ENCODE measurements at places on chromosomes 11 and 22. TPM values are rescaled to one million over a fixed set of nuclear protein-coding genes. Genes with fewer than 3 reads are reported as not detected.

C22orf31 gene
- total RNA-seq, result not detected

KCNA4 gene
- not detected for total RNA-seq

MAJIN gene
- total RNA-seq, result not detected

SLC22A12 gene
- total RNA-seq, result not detected

SYT12 gene
- not detected for total RNA-seq

UCP3 gene
- 3.3 TPM for total RNA-seq

EPS8L2 gene
- 20.2 TPM for total RNA-seq

KRTAP5-1 gene
- not detected for total RNA-seq

GRM5 gene
- total RNA-seq, result not detected

KCNJ5 gene
- not detected for total RNA-seq

DNA sequence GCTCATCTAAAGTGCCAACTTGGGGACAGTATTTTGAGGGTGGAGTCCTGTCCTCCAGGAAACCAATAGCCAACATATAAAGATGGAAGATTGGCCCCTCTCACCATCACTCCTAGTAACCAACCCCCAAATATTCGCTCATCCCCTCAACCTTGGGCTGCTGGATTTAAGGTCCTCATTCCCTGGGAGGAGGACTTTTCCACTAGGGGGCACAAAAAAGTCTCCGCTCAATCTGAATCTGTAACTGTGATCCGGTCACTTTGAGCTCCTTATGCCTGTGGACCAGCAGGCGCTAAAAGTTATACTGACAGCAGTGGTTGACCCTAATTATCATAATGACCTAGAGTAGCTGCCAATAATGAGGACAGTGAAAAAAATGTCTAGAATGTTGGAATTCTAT is 20.5 kb upstream of the CLPB start:
- DNase-seq, result no peak

GRCh38 chr11:67606093-67606491 is 644 bp upstream of the NDUFV1 start:
- no peak for DNase-seq

DNA sequence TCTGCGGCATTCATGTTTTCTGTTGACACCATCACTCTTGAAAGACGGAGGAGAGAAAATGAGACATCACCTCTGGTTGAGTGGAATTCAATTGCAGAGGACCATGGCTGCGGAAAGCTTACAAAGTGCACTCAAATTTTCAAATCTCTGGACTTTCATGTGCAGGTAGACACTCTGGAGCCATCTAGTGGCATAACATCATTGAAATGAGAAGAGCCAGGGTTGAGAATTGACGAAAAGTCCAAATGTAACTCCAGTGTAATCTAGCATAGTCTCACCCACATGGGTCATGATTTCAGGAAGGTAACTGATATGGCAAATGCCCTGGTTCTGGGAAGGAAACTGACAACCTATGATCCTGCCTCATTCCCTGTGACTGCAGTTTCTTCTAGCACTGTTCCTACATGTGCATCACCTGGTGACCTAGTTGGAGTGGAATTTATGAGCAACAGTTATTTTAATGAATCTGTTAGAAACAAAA is 687.8 kb downstream of the KCNA4 start:
- no peak for DNase-seq

DNA sequence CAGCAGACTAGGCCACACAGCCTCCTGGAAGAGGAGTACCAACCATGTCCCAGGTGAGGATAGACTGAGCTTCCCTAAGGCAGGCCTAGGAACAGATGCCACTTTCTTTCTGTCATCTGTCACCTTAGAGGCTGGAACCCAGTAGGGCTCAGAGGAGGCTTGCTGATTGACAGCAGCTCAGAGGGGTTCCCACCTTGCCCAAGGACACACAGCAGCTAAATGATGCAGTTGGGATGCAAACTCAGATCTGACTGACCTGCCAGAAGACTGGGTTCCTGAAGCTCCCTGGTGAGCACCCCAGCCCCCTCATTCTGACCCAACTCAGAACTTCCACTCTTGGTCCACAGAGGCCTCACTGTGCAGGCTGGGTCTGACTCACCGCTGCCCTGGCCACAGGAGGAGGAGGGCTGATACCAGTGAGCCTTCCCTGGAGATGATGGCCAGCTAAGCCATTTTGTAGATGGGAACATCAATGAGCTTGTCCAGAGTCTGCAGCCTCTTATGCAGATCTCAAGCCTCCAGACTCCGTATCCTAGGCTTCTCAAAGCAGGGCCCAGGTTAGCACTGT is 14.0 kb downstream of the CAPN5 start:
- no peak for DNase-seq

DNA sequence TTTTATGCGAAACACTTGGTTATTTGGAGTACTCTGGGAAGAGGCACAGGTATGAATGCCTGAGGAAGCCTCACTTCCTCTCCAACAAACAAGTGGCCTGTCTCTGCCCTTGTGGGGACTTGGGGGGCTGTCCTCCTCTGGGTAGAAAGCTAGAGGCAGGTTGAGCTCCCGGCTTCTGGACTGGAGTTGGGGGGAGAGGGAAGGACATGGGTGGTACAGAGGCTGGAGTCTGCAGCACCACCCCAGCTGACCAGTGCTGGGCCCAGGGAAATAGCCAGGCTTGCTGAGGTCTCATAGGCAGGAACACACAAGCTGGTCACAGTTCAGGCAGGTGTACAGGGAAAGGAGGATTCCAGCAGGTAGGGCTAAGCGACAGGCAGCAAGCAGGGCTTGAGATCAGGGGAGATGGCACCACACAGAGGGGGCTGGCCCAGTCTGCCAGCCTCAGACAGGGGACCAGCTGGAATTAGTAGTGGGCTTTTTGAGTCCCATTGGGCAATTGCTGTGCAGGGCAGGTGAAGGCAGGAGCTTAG is 135.3 kb upstream of the TEAD1 start:
- DNase-seq, result no peak

DNA sequence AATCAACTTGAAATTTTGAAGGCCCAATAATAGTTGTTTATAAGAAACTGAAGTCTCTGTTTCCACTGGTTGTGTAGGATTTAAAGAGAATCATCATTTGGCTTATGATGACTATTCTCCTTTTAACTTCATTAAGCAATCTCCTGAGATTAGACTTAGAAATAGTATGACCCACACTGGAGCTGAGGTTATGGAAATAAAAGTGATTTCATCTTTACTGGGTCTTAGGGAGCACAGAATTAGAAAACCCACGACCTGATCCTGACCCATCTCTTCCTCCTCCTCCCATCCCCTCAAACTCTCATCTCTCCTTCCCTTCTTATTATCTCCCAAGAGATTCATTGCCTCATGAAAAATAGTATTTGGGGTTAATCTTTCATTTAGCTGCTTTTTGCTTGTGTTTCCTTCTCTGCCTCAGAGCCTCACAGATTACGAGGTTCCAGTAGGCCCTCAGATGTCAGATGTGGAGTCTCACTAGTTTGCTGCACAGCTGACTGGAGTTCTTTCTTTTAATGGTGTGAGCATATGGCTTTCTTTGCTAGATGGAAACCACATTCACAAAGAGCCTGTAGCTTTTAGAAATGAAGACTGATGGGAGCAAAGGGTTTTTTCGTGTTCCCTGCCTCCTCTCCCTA is 85.0 kb downstream of the ALX4 start:
- no peak for DNase-seq

DNA sequence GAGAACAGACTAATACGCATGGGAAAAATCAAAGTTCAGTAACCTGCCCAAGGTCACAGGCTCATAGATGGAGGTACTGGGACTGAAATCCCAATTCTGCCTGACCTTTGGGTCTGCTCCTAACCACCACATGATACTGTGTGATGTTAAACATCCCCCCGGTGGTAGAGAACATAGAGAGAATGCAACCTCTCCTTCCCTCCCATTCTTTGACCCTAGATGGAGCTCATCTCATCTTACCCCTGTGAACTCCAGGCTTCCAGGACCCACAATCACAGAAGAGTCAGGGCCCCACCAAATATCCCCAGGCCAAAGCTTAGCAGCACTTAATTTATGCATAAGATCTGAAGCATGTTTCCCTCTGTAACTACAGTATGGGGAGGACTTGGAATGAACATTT is 198.5 kb downstream of the MYO18B start:
- DNase-seq, result no peak

GRCh38 chr11:66081505-66081904 is 11.4 kb downstream of the PACS1 start:
- DNase-seq, result peak; percentile 89

DNA sequence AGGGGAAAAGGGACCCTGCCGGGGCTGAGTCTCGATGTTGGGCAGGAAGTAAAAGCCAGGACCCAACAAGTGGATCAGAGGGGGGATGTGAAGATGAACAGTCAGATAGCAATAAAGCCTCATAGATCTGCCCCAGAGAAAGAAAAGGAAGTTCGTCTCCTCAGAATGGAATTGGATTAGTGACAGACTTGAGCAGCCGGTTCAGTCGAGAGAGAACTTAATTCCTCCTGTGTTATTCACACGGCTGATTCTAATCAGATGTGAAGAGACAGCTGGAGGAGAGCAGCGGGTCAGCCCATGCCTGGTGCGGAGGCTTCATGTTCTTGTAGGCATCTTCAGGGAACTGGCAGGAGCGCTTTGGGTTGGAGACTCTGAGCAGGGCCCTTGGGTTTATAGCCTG is 29.3 kb upstream of the CABP7 start:
- DNase-seq, result no peak
